ENCODE measurements at places on chromosomes 6 and 20.

GRCh38 chr20:58661598-58662473, 10.8 kb downstream of the STX16 start:
- no peak for DNase-seq

GRCh38 chr6:65776332-65776731, 69.3 kb upstream of the EYS start:
- DNase-seq = no peak

GRCh38 chr6:45808042-45808645, 207.5 kb downstream of the CLIC5 start:
- no peak for DNase-seq

DNA sequence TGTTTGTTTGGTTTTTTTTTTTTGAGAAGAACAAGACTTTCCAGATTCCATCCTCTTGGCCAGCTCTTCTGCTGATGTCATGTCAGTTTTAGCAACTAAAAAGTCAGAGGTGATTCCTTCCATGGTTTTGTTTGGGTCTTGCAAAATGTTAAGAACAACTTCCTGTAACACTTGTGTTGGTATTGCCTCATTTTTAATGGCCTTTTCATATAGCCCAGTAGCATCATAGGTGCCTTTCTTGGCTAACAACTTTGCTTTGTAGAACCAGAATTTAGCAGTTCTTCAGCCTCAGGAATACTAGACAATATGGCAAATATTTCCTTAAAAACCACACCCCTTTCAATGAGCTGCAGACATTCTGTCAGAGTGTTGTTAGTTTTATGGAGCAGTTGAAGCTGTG, 99.5 kb upstream of the SIRPG start:
- no peak for DNase-seq

DNA sequence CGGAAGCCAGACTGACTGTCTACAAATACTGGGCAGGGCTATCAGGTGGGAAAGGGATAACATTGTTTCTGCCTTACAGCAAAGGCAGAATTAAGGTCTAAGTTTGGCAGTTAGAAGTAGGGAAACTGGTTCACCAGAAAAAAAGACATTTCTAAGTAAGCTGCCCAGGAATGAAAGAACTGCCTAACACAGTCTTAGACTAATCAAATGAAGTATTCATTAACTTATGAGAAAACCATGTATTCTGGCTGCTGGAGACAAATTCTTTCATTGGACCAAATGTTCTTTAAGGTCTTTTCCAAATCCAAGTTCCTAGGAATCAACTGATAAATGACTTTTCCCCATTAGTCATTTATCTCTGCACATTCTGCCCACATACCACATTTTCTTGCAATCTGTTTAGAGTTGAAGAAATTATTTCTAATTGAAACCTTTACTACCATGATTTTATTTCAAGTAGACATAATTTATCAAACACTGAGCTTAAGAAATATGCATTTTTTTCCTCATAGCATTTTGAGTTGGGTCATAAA, 120.3 kb upstream of the OGFRL1 start:
- DNase-seq = no peak

GRCh38 chr20:23117738-23118137, 31.6 kb upstream of the CD93 start:
- no peak for DNase-seq

- DNase-seq = no peak
Measured at GRCh38 chr6:32462609-32463008, 22.9 kb downstream of the HLA-DRA start.

DNA sequence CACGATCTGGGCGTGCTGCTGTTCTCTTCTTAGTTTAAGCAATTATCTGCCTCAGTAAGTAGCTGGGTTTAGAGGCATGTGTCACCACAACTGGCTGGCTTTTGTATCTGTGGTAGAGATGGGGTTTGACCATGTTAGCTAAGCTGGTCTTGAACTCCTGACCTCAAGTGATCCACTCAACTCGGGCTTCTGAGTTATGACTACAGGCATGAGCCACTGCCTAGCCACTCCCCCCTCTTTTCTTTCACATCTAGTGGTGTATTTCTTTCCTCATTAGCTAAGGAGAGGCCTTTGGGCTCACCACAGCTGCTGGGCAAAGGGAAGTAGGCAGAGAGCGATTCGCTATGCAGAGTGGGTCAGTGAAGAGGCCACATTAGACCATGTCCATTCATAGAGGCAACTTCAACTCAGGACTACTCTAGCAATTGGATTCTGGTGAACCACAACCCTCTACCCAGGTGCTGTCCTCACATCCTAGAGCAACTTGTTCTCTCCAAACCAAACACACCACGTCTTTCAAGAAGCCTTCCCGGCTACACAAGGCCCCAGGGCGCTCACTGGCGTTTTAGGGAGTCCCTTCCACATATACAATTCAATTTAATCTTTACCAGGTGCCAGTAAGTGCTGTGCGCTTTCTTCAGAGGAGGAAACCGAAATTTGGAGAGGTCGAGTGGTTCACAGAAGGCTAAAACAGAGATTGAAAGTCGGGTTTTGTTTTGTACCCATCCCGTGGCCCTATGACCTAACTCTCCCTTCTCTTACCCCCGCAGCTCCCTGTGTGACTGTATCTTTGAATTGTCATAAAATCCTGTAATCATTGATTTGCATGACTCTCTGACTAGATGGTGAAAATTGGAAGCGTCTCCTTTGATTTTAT, 26.5 kb upstream of the GFOD1 start:
- DNase-seq = no peak

- no peak for DNase-seq
Measured at GRCh38 chr6:16148498-16148897, 19.6 kb downstream of the MYLIP start.

DNA sequence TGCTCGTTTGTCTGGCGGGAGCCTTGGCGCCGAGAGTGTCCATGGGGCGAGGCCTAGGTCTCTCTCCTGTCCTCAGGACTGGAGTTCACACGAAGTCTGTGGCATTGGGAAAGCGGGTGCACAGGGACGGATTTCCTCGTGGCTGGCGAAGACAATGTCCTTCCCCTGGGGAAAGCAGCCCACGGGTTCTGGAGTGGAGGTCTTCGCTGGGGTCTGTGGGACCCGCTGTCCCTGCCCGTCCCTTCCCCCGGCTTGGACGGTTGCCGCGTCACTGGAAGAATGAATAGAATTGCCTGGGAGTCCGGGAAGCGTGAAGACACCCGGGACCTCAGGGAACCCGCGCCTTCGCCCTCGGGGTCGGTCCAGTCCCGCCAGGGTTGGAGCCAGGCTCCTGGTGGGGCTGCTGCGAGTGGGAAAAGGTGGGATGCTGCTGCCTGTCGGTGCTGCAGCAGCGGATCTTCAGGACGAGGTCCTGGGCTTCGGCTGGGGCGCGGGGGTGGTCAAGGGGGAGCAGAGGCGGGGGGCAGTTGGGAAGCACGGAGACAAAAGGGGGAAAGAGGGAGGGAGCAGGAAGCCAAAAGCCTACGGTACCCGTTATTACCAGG, 441.8 kb upstream of the DEFB115 start:
- DNase-seq = no peak

Measured in activated gamma-delta T cell treated with anti-CD3 and anti-CD28 coated beads, Interleukin-2, amount 50 U/mL, for 16 hours (primary cell).